Chondrocyte (in vitro differentiated cells): ENCODE measurements at places on chromosomes 6 and 20. TPM values are rescaled to one million over a fixed set of nuclear protein-coding genes. Genes with fewer than 3 reads are reported as not detected.

- DNase-seq = no peak
Measured at GRCh38 chr6:20699402-20699801, 165.1 kb downstream of the CDKAL1 start.

DNA sequence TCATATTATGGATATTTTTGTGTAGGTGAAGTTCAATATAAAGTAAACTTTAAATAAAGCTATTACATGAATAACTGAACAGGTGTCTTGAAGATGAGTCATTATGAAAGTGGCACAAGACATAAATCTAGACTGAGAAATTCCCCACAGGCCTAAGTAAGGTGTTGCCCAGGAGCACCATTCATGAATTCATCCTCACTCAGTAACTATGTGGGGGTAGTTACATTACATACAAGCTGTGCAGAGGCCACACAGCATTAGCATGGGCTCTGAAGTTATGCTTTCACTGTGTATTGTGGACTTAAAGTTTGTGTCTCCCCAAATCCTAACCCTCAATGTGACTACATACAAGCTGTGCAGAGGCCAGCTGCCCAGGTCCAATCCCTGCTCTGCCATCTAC lies 65.9 kb downstream of the BCAS1 start:
- DNase-seq = no peak

DNA sequence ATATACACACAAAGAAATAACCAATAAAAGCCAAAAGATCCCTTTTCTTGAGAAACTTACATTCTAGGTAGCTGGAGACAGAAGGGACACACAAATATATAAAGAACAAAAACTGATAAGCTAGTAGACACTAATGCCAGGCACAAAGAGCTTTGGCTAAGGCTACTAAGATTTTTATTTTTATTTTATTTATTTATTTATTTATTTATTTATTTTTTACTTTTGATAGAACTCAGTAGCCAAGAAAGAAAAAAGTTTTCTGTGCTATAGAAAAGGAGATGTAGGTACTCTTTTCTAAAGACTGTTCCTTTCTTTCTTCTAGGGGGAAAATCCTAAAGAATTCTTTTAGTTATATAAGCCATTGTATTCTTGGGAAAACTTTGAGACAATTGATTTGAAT lies 34.1 kb downstream of the THEMIS start:
- DNase-seq = no peak

DNA sequence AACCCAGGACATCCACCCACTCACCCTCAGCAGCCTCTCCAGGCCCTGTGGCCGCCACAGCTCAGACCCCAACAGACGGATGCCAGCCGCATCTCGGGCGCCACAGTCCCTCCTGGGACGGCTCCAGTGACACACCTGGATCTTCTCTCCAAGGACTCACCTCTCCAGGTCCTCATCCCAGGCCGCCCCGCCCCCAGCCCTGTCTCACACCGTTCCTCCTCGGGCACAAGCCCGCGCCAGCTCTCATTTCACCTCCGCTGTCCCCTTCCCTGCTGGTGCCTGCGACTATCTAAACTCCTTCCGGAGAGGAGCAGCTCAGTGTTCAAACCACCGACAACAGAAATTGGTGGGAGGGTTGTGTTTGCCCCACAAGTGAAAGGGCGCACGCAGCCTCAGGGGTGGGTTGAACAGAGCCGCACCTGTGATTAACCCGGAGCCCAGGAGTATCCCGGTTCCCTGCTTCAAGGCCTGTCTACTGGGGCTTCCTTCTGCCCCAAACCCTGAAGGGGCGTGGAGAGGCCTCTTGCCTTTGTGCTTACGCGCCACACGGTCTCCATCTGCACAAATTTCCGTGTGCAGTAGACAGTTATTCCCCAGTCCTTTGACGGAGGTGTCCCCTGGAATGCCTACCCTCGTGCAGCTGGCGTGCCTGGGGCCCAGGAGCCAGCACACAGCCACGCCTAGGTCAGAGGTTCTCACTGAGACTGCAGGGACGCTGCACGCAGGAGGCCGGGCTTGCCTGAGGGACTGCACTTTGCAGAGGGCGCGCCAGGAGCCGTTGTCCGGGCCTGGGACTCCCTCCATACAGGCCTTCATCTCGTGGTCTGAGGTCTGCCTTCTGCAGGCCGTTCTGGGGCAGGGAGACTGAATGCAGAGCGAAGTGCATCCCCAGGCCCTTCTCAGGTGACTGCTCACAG lies 232.7 kb downstream of the DLL1 start:
- DNase-seq = no peak

DNA sequence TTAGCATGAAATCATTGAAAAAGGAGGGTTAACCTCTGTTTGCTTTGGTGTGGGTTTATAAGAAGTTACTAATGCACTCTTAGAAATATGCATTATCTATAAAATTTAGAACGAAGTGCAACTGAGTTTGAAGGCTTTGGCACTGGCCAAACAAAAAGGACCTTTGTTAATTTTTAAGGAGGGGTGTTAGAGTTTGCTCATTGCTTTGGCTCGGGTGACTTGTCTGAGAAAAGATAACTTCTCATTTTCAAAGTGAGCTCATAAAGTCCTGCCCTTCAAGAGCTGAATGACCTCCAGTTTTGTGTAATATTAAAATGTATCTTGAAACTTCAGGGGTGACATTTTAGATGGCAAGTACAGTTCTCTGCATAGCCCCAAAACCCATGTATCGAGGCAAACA lies 25.9 kb downstream of the NEDD9 start:
- DNase-seq = no peak

DNA sequence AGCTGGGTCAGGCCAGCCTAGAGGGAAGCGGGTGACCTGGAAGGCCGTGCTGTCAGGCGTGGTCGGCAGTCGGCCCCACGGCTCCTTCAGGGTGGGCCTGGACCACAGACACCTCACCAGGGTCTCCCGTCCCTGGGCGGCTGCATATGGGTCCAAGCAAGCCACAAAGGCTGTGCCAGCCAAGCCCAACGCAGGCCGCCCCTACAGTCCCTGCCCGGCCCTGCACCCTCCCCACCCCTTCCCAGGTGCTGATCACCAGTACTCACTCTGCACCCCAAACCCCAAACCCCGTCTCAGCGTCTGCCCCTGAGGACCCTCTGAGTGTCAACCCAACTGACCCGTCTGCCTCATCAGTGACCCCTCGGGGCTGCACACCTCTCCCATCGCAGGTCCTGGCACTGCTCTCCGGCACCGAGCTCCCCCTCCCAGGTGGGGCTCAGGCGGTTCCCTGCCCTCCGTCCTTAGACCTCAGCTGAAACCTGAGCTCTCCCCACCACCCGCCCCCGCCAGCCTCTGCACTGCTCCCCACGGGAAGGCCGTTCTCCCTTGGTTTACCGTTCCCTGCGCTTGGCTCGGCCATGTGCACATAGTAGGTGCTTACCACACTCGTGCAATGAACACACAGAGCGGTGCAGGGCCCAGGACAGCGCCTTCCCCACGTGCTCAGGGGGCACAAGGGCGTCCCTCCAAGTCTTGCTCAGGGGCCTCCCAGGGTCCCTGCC lies 1.5 kb upstream of the PPDPF start:
- no peak for DNase-seq

DNA sequence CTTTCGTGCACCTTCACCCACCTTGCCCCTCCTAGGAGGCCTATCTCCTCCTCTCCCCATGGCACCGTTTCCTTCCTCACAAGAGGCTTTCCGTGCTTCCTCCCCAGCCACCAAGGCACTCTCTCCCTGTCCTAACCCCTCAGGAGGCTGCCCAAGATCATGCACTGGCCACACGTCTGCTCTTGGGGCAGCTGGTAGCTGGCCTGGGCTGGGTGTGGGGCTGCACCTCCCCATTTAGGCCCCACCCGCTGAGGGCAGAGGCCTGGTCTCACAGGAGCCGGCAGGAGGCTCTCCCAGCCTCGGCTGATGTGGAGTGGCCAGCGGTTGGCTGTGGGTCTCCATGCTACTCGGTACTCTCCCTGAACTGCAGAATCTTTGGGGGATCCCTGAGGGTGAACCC lies 13.6 kb downstream of the NOL4L start:
- DNase-seq = no peak

DNA sequence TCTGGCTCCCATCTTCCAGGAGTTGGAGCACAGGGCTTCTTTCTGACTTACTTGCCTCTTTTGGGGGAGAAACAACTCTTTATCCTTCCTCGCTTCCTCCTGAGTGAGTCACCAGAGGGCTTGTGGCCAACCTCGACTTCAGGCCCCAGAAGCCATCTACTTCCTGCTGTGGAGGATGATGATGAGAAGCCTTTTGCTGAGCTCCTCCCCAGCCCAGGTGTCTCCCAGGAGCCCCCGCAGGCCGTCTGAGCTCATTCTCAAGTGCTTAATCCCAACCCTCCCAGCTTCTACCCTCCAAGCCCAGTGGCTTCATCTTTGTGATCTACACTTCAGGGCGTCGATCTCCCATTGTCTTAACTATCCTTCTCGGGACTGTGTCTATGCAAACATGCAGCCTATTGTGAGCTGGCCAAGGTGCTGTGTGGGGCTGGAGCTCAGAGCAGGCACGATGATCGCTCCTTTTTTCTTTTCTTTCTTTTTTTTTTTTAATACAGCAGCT lies 27.9 kb downstream of the SDCBP2 start:
- DNase-seq = no peak

DNA sequence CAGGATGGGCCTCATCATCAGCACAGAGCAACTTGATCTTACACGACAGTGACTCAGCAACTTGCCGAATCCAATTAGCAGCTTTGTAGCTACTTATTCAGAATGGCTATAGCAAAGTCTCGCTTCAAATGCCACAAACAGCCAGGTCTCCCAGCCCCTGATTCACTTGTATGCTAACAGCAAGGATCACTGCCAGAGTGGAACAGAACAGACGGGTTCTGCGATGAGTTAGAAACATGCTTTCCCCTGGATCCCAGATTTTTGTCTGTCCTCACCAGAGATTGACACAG lies 254.4 kb downstream of the NRN1 start:
- no peak for DNase-seq

GRCh38 chr6:43627008-43627825 lies 1.8 kb downstream of the GTPBP2 start:
- DNase-seq = no peak

DNA sequence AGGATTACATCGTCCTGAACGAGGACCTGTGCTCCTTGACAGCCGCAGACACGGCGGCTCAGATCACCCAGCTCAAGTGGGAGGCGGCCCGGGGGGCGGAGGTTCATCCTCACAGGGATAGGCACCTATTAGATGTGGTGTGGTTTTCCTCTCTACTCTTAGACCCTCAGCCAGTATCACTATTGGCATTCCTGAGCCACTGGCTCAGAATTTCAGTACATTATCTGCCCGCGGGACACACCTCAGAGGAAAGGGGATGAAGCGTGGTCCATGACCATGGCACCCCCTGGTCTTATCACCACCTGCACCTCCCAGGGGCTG lies 34.6 kb upstream of the HLA-G start:
- DNase-seq = no peak

DNA sequence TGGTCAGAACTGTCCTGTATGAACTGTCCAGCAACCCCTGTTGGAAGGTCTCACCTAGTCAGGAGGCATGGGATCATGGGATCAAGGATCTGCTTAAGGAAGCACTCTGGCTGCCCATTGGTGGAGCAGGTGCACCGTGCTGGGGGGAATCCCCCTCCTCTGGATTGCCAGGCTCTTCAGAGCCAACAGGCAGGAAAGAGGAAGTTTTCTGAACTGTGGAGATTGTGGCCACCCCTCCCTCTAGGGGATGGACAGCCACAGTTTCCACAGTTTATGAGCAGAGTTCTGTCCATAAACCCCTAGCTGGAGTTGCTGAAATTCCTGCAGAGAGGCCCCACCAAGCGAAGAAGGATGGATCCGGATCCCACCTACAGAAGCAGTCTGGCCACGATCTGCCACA lies 13.0 kb upstream of the HLA-DQB1 start:
- no peak for DNase-seq

DNA sequence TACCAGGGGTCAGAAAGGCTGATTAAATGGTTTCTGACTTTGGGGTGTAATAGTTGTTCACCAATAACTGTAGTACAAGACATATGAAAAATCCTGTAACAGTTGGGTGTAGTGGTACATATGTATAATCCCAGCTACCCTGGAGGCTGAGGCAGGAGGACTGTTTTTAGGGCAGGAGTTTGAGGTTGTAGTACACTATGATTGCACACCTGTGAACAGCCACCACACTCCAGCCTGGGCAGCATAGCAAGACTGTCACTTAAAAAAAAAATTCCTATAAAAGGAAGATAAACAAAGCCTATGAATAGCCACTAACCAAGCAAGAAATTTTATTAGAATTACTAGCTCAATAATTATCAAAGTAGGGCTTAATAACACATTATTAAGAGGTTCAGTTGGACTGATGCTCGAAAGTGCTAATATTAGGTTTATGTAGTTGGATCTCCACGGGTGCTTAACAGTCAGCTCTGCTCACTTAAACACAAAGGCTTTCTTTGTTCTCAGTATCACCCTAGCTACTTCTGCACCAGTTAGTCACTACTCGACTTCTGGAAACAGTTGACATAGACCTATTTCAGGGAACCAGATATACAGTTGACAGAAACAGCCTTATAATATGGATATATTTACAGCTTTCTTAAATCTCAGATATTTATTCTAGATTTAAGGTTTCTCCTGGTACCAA lies 113.0 kb downstream of the MTFR2 start:
- DNase-seq = no peak

- no peak for DNase-seq
Measured at GRCh38 chr6:12637960-12638641, 78.5 kb upstream of the PHACTR1 start.

DNA sequence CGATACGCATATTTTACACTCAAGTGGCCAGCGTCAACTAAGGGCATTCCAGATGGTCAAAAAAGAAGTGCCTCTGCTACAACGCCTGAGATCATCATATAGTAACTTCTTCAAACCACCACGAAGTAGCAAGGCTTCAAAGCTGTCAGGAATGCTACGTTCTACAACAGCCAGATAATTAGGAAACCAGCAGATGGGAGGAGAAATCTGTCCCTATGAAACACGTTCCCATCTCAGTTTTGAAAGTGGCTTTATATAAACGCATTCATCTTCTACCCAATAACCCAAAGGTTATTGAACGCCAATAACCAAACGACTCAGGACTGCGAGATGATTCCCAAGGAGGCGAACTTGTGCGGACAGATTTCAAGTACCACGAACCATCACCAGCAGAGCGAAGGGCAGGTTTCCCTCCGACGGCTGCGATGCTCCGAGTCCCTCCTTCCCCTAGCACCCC lies 1.2 kb downstream of the ABHD12 start:
- DNase-seq = no peak

- no peak for DNase-seq
Measured at GRCh38 chr6:88806728-88807127, 156.7 kb downstream of the RNGTT start.

DNA sequence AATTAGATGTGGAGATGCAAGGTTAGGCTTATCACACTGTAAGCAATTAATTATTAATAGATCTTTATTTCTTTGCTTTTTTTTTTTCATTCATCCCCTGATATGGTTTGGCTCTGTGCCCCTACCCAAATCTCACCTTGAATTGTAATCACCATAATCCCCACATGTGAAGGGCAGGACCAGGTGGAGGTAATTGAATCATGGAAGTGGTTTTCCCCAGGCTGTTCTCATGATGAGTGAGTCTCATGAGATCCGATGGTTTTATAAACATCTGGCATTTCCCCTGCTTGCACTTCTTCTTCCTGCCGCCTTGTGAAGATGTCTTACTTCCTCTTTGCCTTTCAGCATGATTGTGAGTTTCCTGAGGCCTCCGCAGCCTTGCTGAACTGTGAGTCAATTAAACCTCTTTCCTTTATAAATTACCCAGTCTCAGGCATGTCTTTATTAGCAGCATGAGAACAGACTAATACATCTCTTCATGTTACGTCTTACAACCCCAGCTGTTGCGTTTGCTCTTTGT lies 333.8 kb downstream of the CDH26 start:
- DNase-seq = no peak

Gene PRR18
- total RNA-seq = 0.36 to 0.70 TPM in 2 of 3 replicates, not detected in the other

Gene MEI4
- total RNA-seq = not detected in 3 replicates

Gene PRICKLE4
- 3.1 to 5.9 TPM (median 3.6 TPM) in 3 replicates for total RNA-seq

Gene FOXS1
- total RNA-seq = 54.1 to 192 TPM (median 185 TPM) in 3 replicates

Gene RAMACL
- total RNA-seq = 1.7 to 4.8 TPM (median 2.4 TPM) in 3 replicates

Gene RSPO4
- 0.19 TPM in 1 of 3 replicates, not detected in the others for total RNA-seq

Gene LY6G6D
- total RNA-seq = not detected in 3 replicates

Gene CEP162
- 4.5 to 10.1 TPM (median 5.1 TPM) in 3 replicates for total RNA-seq
